ENCODE measurements at places on chromosomes 11 and 22.

GRCh38 chr11:2220173-2220771, 48.7 kb upstream of the TH start:
- DNase-seq = no peak

GRCh38 chr11:61091373-61092279, 10.7 kb upstream of the CD5 start:
- DNase-seq = no peak

- no peak for DNase-seq
Measured at GRCh38 chr11:132589791-132590190, 942.5 kb downstream of the OPCML start.

DNA sequence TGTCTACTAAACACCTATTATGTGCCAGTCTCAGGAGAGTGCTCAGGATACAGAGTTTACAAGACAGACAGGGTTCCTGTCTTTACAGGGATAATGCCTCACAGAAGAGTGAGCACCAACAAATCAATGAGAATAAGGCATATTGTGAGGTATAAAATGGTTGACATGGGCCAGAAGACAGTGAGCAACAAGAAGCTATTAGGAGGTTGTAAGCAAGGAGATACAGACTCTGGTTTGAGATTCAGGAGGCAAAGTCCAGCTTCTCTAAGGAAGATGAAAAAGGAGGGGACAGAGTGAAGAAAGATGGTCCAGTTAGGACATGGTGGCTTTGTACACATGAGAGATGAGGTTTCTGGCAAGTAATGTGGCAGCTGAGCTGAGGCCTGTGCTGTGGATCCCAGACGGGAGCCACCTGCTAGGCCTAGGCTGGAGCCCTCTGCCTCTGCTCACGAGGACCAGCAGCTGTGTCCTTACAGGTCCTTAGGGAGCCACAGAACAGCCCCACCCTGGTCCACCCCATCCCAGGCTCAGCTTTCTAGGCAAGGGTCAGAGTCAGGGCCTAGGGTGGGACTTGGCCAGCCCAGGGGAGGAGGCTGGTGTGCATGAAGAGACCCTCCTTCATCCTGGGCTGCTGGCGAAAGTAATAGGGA, 110.5 kb downstream of the ZNF280B start:
- no peak for DNase-seq

DNA sequence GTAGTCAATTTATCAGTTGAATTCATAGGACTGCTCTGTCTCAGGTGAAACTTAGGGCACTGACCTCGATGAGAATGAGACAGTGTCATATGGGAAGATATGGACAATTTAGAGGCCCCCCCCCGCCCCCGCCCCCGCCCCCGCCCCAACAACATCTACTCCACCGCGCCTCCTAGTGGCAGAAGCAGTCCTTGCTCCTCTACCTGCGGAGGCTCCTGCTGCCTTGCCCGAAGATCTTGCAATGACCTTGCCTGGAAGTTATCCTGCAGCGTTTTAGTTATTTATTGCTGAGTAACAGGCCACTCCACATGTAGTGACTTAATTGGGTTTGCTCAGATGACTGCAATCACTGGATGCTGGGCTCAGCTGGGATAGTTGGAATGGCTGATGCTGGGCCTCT, 15.2 kb downstream of the SERPINH1 start:
- peak; percentile 31 for DNase-seq

DNA sequence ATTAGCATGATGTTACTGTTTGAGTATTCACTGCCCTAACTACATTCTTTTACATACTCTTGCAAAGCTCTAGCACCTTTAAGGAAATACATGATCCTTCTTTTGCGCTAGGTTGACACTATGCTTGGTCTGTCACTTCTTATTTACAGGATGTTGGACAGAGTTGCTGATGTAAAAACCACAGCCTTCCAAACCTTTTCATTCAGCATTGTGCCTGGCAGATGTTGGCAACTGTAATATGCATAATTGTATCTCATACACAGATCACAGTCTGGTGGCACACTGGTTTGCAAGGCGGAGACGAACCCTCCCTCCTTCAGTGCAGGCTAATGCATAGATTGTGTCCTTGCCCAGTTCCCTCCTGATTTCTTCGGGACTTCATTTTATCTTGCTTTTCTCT, 224.1 kb downstream of the SNX19 start:
- no peak for DNase-seq

- DNase-seq = peak; percentile 14
Measured at GRCh38 chr11:73141309-73142127, 600 bp downstream of the FCHSD2 start.

DNA sequence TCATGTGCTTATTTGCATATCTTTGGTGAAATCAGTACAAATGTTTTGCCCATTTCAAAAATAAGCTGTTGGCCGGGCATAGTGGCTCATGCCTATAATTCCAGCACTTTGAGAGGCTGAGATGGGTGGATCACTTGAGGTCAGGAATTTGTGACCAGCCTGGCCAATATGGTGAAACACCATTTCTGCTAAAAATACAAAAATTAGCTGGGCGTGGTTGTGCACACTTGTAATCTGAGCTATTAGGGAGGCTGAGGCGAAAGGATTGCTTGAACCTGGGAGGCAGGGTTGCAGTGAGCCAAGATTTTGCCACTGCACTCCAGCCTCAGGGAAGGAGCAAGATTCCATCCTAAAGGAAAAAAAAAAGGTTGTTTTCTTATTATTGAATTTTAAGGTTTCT, 136.0 kb downstream of the SWAP70 start:
- DNase-seq = no peak

DNA sequence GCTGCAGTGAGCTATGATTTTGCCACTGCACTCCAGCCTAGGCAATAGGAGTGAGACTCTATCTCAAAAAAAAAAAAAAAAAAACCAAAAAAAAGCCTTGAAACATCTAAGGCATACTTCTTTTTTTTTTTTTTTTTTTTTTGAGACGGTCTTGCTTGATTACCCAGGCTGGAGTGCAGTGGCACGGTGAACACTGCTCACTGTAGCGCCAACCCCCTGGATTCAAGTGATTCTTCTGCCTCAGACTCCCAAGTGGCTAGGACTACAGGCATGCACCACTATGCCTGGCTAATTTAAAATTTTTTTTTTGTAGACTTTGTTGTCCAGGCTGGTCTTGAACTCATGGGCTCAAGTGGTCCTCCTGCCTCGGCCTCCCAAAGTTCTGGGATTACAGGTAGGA, 19.5 kb downstream of the ARFGAP3 start:
- no peak for DNase-seq

GRCh38 chr11:6438979-6439571, 1.7 kb downstream of the HPX start:
- DNase-seq = no peak

GRCh38 chr11:10496296-10496936, 41.4 kb downstream of the AMPD3 start:
- DNase-seq = no peak

DNA sequence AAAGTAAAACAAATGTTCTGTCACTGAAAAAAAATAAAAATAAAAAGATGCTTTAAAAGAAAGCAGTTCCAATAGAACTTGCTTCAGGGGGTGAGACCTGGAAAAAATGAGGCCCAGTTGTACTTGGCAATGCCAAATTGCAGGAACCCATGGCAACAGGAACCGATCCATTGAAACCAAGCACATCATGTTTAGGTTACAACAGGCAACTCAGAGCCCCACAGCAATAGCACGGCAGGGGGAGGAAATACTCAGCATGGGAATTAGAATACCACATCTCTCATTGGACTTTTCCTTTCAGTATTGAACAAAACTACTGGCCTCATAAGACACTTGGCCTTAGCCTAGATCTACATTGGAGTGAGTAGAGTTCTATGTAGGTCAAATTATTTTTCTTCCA, 84.3 kb downstream of the MSANTD4 start:
- no peak for DNase-seq

GRCh38 chr22:36901411-36902142, 11.9 kb upstream of the CSF2RB start:
- DNase-seq = no peak

- DNase-seq = no peak
Measured at GRCh38 chr11:114196997-114197703, 99.0 kb upstream of the NNMT start.

GRCh38 chr22:39215070-39215396, 29.7 kb downstream of the PDGFB start:
- DNase-seq = no peak

DNA sequence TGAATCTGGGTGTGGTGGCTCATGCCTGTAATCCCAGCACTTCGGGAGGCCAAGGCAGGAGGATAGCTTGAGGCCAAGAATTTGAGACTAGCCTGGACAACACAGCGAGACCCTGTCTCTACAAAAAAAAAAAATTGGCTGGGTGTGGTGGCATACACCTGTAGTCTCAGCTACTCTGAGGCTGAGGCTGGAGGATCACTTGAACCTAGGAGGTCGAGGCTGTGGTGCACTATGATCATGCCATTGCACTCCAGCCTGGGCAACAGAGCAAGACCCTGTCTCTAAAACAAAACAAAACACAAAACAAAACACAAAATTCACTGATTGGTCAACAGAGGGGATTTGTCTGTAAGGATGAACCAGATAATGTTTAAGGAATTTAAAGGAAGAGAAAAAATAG, 113.7 kb downstream of the STIM1 start:
- no peak for DNase-seq

DNA sequence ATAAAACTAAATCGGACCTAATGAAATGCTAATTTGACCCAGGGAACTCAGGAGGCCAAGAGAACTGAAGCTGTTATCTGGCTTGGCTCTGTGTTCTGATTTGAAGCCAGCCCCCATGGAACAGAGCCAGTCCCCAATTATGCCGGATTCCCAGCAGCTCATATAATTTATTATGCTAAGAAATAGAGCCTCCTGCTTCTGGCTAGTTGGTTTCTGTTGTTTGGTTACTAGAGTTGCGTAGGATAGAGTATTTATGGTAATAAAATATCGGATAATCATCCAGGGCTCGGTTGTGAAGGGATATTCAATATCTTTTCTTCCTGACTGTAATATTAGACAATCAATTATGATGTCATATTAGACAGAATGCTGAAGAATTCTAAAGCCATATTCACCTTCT, 120.4 kb upstream of the TTC12 start:
- no peak for DNase-seq

DNA sequence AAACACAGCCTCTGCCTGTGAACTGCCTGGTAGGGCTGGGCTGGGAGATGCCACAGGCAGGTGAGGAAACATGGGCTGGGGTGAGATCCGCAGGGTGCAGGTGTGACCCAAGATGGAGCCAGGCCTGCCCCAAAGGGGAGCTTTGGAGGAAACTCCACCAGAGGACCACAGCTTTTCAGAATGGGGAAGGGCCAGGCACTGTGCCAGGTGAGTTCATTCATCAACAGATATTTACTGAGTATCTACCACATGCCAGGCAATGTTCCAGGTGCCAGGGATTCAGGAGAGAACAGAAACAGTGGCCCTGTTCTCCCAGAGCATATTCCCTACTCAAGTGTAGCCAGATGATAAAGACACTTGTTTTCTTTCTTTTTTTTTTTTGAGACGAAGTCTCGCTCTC, 11.2 kb downstream of the RTN4RL2 start:
- no peak for DNase-seq

- no peak for DNase-seq
Measured at GRCh38 chr22:17217179-17217578, 2.1 kb downstream of the ADA2 start.

DNA sequence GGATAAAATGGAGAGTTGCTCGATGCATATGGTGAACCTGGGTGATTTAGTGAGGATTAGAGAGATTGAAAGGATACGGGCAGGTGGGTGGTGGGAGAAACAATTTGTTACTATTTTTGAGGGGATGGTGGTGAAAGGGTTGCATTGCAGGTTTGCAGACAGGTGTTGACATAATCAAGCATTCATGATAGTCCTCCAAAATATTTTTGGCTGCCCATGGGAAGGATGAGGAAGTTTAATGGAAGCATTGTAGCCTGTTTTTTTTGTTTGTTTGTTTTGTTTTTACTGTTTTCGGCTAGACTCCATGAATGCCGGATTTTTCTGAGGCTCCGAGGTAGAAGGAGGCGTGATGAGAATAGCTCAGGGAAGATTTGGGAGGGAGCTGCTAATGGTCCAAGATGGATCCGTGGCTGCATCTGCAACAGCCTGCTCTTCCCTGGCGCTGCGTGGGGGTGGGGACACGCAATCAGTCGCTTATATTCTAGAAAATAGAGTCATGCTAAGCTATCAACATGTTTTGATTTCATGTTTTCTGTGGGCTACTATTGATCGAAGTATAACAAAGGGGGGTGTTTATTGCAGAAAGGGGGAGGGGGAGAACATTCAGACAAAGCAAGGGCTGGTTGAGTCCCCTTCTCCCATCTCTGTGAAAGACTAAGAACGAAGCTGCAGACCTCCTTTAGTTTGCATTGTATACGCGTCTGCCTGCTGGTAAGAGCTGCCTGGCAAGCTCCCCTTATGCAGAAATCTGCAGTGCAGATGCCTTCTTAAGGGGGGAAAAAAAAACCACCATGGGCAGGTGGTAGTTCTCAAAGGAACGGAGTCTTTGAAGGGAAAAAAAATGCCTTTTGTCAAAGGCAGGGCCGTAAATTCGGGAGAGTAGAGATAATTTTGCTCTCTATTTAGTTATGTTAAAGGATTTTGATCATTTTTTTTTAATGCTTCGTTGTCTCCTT, 1.0 kb downstream of the RTN3 start:
- no peak for DNase-seq

DNA sequence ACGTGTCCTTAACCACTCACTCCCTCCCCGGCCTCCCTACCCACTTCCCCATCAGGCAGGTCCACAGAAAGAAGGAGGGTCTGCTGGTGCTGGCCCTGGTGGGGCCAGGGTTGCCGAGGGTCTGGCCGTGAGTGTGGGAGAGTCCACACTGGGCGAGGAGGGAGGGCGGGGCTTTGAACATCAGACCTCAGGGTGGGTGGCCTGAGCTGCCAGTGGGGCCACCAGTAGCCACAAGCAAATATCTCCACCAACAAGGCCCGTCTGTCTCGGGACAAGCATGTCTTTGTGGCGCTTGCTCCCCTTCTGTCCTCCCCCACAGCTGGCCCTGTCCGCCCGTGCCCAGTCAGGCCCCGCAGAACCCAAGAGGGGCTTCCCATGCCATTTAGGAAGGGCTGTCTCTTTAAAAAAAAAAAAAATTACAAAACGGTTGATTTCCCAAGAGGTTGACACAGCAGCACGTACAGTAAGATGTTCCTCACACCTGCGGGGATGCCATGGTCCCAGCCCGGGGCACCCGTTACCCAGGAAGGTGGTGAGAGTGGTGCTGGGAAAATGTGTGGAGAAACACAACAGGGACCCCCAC, 17.7 kb upstream of the TALDO1 start:
- DNase-seq = no peak
